ENCODE measurements at places on chromosomes 5 and 9.

DNA sequence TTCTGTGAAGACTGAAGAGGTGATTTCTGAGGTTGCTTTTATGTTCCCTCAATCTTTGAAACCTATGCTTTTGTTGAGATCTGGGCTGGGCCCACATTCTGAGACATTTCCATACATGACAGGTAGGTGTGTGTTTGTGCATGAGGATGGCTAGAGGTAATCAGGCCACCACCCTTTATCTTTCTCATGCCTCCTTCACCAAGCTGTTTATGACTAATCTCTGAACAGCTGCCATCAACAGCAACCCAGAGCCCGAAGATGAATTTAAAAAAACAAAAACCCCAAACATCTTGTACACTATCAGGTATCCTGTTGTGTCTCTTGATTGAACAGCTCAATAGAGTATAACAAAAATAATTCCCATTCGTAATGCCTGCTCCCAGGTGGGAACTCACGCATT, 12.6 kb upstream of the C5orf46 start:
- DNase-seq, result no peak

- DNase-seq, result no peak
Measured at GRCh38 chr5:150637245-150638052, 3.0 kb upstream of the SYNPO start.

DNA sequence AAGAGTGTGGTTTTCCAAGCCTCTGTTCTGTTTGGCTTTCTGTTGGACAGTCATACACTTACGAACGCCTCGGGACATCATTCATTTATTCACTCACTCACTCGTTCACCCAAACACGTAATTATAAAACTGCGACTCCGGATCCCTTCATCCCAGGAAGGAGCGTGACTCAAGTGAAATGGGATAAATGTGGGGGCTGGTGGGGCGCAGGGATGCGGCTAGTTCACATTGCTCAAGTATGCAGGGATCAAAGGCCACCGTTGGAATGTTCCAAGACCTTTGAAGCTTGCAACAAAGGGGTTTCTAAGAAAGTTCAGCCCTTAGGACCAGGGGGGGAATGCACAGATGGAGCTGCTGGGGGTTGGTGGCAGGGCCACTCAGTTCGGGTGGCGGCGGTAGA, 64.2 kb downstream of the CFAP77 start:
- DNase-seq, result no peak

DNA sequence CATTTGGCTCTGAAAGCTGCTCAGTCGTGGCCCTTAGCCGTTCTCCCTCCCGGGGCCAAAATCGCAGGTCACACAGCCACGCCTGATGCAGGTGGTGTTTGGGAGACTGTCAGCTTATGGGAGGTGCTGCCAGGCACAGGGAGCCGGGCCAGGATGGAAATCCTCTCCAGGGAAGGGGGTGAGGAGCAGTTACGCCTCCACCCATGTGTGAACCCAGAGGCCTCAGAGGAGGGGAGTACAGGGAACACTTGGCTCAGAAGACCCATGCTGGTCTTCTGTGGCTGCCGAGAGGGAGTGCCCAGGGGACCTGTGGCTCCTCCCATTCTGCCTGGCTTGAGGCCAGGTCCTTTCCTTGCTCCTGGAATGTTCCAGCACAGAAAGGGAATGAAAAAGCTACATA, 3.6 kb upstream of the OLFM1 start:
- DNase-seq, result no peak

DNA sequence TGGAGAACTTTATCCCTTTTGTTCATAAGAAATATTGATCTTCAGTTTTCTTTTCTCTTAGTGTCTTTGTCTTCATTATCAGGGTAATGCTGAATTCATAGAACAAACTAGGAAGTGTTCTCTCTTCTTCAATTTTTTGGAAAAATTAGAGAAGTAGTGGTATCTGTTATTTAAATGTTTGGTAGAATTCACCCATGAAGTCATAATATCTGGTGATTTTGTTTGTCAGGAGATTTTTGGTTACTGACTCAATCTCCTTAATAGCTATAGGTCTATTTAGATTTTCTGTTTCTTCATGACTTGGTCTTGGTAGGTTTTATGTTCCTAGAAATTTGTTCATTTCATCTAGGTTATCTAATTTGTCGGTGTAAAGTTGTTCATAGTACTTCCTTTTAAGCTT, 45.4 kb upstream of the STARD4 start:
- no peak for DNase-seq

- no peak for DNase-seq
Measured at GRCh38 chr9:36576866-36577265, 4.2 kb downstream of the MELK start.

DNA sequence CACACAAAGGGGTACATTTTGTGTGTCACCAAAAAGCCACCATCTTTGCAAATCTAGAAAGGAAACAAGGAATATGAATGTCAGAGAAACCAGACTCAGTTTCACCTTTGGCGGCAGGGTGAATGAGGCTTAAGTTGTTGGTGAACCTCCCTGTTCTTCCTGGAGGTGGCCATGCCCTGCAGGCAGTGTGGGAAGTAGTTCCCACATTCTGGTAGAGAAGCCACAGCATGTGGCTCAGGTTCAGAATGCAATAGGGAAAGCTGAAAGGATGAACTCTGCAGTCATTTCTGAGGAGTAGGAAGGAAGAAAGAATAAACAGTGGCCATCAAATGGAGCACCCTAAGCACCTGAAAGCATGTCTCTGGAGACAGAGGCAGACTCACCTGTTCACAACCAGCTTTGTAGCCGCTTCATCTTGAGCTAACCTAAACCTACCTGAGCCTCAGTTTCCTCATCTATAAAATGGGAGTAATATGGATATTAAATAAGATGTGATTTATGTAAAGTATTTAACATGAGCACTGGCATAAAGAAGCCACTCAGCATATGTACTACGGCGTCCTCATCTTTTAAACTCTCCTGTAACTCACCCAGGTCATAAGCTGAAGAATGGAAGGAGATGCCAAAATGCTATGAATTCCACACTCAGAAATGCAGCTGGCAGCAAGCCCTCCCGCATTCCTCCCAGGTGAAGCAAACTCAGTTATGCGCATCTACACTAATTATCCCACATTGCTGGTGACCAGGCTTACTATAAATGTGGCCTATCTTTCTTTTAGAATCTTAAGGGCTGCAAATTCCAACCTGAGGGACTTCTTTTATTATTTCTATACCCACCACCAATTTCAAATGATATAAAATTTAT, 86.0 kb downstream of the ZNF608 start:
- no peak for DNase-seq
